ENCODE measurements at places on chromosomes 12 and 14.

DNA sequence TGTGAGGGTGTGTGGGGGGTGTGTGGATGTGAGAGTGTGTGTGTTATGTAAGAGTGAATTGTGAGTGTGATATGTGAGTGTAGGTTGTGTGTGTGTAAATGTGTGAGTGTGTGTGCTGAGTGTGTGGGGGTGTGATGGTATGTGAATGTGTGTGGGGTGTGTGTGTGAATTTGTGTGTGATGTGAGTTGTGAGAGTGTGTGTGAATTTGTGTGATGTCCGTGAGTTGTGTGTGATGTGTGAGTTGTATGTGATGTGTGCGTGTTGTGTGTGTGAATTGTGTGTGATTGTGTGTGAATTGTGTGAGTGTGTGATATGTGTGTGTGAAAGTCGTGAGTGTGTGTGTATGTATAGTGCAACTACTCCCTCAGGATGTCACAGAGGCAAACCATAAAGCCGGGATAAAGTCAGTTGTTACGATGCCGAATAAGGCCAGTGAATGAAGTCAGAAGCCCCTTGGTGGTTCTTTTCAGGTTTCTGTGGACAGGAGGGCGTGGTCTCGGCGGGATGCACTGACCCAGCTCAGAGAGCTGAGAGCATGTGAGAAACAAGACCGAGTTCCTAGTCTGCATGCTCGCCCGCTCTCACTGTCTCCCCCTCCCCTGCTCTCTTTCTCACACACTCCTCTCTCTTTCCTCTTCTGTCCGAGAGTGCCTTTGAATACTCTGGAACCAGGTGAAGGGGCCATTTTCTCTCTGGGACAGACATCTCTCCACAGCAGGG lies 71.8 kb upstream of the MAX start:
- no peak for DNase-seq

- DNase-seq, result no peak
Observed at GRCh38 chr12:91249518-91250272, 67.1 kb upstream of the DCN start.

DNA sequence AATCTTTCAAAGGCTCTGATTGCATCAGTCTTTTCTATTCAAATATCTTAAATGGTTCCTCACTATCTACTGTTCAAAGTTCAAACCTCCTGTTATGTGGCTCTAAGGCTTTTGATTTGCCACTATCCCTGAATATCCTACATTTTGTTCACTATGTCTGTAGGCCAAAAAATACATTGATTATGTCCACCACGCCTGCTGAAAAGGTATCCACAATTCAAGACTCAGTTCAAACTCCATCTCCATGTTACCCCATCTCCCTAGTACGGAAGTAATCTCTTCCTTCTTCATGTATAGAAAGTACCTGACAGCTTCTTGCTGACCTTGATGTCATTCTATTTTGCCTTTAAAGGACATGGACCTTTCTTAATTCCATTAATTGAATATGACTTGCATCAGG lies 24.8 kb downstream of the TAOK3 start:
- no peak for DNase-seq

- no peak for DNase-seq
Observed at GRCh38 chr12:1768615-1769014, 51.8 kb upstream of the LRTM2 start.

DNA sequence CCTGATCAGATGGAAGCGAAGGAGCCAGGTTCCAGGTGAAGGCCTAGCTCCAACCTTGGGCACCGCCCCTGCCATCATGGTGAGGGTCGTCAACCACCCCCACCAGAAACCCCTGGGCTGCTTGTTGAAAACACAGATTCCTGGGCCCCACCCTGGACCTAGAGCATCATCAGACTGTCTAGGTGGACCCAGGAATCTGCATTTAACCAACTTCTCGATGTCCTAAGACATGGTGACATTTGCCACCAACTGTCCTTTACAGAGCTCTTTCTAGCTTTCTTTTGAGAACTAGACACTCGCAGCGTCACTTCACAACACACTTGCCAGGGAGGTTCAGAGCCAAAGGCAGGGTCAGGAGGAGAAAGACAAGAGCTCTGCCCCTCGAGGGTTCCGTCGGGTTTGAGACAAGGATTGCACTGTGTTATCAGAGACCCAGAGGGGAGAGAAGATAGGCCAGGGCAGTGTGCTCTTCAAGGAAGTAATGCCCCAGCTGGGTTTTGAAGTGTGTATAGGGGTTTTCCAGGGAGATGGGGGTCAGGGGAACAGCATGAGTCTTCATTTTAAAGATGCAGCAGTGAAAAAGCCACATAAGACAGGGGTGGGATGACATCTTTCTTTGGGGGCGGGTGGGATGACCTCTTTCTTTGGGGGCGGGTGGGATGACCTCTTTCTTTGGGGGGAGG lies 24.6 kb downstream of the RFLNA start:
- DNase-seq, result no peak

DNA sequence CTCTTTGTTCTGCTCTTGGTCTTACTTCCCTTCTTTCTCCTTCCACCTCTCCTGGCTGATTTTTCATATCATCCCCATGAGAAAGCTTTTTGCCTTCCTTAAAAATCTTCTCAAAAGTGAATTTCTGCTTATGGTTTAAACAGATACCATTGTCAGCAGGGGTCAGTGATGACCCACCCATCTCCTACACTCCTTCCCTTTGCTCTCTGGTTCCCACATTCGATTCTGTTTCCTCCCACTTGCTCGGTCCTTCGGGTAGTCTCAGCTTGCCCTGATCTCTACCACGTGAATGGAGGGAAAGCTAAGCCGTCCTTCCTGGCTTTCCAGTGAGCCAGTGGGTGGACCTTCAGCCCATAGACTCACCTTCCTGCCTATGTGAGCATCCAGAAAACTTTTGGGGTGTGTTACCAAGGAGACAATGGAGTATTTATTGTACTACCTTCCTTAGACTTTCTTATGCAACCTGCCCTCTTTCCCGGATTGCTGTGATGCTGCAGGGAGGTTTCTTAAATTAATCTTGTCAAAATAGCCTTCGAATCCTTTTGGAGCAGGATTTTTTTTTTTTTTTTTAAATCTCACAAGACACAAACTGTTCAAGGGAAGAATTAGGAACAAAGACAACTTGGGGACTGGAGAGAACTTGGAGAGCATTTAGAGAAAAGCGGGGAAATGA lies 306.3 kb downstream of the CACNA1C start:
- DNase-seq, result no peak

DNA sequence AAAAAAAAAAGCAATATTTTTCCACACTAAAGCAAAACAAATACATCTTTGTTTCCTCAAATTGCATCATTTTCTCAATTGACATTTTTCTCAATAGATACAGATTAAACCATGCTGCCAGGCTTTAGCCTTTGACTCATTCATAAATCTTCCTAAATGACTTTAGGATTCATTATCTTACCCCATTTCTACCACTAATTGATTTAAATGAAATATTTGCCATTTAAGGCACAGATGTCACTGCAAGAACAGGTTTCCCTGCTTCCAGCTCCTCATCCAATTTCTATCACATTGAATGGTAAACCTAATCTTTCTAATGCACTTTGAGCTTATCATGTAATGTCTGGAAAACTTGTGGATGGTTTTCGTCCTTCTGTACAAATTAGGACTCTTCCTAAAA lies 298.7 kb downstream of the RPL10L start:
- no peak for DNase-seq

DNA sequence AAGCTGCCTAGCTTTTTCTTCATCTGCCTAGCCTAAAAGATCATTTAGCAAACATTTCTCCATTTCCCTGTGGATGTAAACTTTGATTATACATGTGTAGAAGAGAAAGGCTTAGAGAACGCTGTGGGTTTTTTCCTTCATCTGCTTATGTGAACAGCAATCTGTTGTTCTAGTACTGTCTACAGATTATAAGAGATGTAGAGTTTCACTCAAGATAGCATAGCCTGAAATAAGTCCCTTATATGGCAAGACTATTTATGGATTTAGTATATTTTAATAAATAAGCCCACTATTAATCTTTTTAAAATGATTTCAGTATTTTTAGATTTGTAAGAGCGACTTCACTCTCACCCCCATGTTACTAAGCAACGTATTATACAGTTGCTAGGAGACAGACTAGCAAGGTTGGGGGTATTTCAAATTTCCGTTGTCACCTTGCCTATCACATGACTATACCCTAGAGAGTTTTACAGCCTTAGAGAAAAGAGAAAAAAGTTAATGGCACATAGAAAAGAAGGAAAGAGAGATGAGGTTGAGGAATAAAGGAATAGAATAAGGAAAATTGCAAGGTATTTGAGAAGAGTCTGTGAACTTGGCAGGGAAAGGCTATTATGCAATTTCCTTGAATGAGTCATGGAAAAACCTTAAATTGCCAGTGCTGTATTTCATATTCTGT lies 12.2 kb upstream of the TUBA1A start:
- no peak for DNase-seq

DNA sequence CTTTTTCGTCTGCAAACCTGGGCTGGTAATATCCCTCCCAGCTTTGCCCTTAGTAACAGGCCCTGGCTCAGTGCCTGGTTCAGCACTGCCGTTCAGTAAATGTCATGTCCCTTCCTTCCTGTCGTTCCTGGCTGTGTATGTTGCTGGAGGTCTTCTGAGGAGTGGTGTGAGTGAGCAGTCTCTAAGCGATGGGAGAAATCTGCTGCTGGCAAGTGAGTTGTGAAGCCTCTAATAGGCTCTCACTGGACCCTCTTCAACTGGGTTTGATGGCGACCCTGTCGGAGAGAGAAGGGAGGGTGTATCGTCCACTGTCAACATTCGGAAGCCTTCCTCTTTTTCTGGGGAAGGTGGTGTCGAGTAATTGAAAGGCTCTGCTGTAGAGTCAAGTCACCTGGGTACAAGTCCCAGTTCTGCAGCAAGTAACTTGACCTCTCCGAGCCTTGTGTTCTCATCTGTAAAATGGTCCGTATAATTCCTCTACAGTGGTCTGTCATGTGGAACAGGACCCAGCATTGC lies 62.8 kb downstream of the HRK start:
- no peak for DNase-seq

DNA sequence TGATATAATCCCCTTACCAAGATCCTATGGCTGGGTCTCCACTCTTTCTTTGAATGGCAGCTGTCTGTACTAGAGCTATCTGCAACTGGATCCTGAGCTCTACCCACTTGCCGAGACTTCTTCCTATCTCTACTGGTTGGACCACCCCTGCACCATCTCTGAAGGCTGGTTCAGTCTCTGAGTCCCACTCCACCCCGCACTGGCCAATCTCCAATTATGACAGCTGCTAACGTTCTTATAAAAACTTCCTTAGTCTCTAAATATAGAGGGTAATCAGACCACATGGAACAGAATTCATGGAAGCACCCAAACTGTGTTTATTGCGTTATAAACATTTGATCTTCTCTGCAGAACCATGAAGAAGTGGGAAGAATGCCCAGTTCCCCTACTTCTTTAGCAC lies 186.6 kb upstream of the EEA1 start:
- no peak for DNase-seq

DNA sequence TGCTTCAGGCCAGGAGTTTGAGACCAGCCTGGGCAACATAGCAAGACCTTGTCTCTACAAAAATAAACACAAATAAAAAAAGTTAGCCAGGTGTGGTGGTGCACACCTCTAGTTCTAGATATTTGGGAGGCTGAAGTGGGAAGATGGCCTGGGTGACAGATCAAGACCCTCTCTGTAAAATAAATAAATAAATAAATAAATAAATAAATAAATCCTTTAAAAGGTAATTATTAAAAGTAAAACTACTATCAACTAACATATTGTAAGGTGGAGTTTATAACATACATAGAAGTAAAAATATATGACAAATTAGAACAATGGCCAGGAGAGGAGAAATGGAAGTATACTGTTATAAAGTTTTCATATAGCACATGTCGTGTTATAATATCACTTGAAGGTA lies 33.3 kb upstream of the CLMN start:
- DNase-seq, result no peak

- DNase-seq, result no peak
Observed at GRCh38 chr12:125089083-125089482, 23.8 kb downstream of the AACS start.

GRCh38 chr14:51310505-51310944 lies 70.5 kb downstream of the TMX1 start:
- DNase-seq, result no peak

- DNase-seq, result no peak
Observed at GRCh38 chr12:114747012-114747858, 63.3 kb upstream of the TBX3 start.

- no peak for DNase-seq
Observed at GRCh38 chr14:64993266-64993930, 6.7 kb downstream of the FNTB start.

DNA sequence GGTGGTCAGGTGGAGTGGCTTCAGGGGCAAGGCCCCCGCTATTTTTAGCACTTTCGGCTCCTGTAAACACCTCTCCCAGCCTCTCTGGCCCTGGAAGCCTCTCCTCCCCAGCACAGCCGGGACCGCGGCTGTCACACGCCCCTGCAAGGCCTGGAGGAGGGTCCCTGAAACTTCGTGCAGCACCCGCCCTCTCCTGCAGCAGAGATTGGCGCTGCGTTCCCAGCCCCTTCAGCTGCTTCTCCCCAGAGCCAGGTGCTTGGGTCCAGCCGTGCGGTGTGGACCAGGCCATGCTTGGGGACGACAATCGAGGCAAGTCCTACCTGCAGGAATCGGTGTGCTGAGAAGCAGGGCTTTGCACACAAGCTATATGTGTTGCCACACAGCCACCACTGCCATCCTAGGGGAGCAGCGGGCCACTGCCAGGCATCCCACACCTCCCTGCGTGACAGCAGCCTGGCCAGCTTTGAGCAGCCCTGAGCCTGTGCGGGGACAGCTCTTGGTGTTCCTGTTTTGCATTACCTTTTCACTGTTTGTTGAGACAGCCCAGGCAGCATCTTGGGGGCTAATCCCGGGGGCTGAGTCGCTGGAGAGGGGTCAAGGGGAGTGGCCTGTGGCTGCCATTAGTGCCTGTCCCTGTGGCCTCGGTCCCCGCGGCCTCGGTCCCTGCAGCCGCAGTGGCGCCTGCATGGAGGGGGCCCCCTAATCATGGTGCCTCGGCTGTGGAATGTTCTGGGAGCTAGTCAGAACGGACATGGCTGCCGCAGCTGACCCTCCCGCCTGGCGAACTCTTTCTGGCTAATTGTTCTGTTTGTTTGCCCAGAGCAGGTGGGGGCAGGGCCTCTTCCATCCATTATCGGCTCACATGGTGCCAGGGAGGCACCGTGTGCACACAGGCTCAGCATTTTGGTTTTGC lies 27.6 kb upstream of the TRAF3 start:
- DNase-seq, result no peak

DNA sequence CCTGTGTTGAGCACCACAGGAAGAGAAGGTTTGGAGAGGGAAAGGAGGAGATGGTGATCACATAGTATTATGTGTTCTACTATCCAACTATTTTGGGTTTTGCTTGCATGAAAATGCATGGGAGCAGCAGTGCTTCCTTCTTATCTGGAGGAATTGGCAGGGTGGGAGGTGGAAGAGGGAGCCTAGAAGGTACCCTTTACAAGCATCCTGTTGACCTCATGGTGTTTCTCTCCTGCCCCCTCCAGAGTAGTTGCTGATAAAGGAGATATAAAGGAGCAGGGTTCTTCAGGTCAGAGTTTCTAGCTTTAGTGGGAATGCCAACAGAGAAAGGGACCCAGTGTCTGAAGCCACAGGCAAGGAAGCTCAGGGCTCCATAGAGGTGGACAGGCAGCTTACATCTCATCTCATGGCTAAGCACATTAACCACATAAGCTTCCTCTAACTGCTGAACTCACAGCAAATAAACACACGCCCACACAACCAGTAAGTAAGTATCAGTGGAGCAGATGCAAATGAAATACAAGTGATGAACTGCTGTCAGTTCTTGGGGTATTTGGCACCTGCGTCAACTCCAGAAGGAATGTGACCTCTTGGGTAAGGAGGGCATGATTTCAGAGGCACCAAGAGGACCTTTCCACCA lies 174.2 kb upstream of the SLC38A2 start:
- DNase-seq, result no peak

GRCh38 chr12:133222211-133222610 lies 13.5 kb downstream of the ANHX start:
- DNase-seq, result no peak

Data from activated CD8-positive, alpha-beta memory T cell treated with anti-CD3 and anti-CD28 coated beads for 4 hours (primary cell).